Foreskin keratinocyte (primary cell): ENCODE measurements at places on chromosomes 11 and 22. TPM values are rescaled to one million over a fixed set of nuclear protein-coding genes. Genes with fewer than 3 reads are reported as not detected.

- DNase-seq, result no peak
Measured at GRCh38 chr11:70192666-70193410, 10.3 kb upstream of the FADD start.

- no peak for DNase-seq
Measured at GRCh38 chr11:119977881-119978280, 160.0 kb downstream of the TRIM29 start.

The SLC17A6 gene
- not detected in 2 replicates for polyA plus RNA-seq

DNA sequence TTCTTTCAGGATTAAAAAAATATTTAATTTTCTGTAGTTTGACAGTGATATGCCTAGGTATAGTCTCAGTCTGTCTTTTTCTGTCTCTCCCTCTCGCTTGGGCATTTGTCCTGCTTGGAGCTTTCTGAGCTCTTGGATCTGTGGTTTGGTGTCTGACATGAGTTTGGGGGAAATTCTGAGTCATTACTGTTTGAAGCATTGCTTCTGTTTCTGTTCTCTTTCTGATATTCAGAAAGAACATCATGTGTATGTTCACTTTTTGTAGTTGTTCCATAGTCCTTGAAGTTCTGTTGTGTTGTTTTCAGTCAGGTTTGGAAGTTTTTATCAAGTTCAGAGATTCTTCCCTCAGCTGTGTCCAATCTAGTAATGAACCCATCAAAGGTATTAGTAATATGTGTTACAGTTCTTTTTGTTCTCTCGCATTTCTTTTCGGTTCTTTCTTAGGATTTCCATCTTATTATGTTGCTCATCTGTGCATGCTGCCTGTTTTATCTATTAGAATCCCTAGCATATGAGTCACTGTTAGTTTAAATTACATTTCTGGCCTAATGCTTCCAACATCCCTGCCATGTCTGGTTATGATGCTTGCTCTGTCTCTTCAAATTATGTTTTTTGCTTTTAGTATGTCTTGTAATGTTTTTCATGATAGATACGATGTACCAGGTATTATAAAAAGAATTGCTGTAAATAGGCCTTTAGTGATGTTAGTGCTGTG, 48.4 kb downstream of the DDX10 start:
- peak; percentile 13 for DNase-seq

The BATF2 gene
- polyA plus RNA-seq, result 0.35 and 0.36 TPM in 2 replicates

The OR8K3 gene
- not detected in 2 replicates for polyA plus RNA-seq

DNA sequence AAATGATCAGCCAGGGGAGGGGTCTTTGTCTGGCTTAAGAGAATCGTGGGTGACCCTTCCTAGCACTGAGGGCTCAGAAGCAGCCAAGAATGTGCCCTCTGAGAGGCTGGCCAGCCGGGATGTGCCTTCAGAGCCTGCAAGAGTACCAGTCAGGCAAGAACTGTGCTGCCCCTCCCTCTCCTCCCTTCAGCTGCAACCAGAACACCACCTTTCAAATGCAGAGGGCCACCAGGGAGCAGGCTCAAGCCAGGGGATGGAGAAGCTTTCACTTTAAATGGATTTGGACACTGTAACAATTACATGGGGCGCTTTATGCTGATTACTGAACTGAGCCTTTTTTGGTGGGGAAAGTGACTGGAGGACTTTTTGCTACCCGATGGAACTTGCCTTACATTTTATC, 44.9 kb upstream of the TENM4 start:
- DNase-seq, result no peak

GRCh38 chr11:115941481-115941993, 437.3 kb upstream of the CADM1 start:
- DNase-seq, result peak; percentile 83

The OR1S2 gene
- polyA plus RNA-seq, result not detected in 2 replicates

GRCh38 chr11:78190374-78190773, 1.7 kb downstream of the USP35 start:
- no peak for DNase-seq

DNA sequence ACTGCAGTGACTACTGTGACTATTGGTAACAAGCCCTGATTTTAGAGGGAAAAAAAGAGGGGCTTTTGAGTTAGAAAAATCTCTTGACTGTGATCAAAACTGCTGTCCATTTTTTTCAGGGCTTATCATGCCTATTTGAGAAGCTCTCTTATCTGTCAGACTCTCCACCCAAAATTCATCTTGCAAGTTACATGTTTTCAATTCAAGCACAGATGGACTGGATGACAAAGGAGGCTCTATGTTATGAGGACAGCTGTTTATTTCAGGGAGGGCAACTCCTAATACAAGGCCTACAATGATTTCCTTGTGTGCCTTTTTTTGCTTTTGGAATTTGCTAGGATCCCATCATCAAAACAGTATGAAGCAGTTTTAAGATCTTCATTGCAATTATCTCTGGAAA, 35.2 kb upstream of the USP47 start:
- no peak for DNase-seq

GRCh38 chr11:69284081-69284511, 9.9 kb upstream of the MYEOV start:
- DNase-seq, result peak; percentile 58

DNA sequence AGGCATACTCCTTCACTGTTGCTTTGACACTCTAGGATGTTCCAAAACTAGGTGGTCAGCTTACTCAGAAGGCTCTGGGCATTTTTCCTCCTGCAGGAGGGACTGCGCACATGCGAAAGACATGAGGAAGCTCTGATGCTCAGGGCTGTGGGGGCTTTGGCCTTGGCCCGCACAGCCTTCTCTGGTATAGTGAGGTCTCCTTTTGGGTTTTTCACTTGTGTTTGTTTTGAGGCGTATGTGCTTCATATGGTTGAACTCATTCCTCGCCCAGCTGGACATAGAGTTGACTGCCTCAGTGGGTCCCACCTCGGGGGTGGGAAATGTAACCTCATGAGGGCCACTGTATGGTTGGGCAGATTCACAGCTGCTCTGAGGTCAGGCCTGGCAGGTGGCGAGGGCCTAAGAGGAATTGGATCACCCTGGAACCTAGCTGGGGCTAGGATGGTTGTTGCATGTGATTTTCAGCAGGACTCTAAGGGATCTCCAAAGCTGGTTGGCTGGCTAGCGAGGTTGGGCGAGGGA, 63.7 kb downstream of the PTPRJ start:
- no peak for DNase-seq

The NRGN gene
- polyA plus RNA-seq, result 10.6 and 11.1 TPM in 2 replicates

DNA sequence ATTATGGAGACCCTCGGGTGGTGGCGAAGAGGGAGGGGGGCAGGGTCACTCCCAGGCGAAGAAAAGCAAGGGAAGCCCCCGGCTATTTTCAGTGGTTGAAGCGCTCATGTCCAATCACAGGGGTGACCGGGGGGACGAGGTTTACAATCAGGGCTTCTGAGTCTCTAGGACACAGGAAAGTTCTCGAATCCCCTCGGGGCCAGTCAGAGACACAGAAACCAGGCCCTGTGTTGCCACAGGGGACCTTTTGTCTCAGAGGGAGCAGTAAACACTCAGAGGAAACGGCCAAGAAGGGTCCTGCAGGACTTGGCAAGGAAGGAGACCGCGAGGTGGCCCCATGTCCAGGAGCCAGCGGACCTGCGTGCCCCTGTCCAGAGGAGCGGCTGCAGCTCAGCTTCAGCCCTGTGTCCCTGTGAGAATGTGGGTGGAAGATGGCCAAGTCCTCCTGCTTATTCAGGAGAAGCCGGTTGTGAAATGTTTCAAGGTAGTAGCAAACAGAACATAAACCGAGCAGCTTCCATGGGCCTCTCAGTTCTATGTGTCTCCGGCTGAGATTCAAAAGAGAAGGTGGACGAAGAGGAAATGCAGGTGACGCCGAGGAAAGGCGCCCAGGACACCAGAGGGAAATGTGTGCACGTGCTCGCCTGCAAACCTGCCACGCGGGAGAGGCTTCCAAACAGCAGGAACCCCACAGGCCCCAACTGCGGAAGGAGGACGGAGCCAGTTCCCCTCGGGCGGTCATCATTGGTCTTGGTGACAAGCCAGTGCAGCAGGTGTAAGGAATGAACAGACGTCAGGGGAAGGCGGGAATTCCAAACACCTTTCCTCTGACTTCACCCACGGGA, 357.6 kb downstream of the BRD1 start:
- DNase-seq, result no peak

The POTEH gene
- not detected in 2 replicates for polyA plus RNA-seq

DNA sequence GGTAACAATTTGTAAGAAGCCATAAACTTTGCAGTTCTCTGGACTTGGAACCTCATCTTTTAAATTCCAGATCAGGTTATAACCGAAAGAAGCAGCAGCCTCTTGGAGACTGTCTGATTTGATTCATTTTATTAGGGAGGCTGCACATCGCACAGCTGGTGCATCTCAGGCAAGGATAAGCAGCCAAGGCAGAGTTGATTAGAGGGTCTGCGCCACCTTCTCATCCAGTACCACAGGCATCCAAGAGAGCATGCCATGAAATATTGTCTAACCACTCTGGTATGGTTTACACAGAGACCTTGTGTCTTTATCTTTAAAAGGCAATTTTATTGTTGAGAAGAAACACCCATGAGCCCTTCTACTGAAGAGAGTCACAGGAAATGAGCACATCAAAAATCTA, 16.2 kb upstream of the CWF19L2 start:
- DNase-seq, result no peak

DNA sequence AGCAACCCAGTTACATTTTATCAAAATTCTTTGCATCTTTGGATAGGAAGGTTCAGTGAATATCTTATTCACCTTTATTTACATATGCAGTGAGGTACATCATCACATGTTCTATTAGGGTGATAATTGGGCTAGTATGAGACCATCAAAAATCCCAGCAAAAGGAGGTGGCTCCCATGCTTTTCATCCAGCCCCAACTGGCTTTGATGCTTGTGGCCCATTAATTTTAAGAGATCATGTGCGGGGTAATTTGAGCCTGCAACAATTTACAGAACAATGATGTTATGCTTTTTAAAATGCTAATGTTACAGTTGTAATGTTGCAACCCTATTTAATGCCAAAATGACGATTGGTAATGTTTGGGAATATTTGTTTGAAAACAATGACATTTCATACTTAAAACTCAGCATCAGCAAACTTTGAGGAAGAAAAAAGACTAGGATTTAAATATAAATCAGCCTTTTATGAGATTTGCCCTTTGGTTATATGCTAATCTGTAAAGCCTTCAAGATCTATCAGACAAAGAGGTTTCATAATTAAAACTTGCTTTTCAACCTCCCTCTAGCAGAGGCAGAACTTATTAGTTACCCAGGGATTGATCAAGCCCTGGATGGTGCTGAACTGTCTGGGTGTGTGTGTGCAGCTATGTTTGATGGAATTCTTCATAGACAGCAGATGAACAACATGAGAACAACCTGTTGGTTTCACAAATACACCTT, 183.5 kb upstream of the SORL1-AS1 start:
- DNase-seq, result no peak

DNA sequence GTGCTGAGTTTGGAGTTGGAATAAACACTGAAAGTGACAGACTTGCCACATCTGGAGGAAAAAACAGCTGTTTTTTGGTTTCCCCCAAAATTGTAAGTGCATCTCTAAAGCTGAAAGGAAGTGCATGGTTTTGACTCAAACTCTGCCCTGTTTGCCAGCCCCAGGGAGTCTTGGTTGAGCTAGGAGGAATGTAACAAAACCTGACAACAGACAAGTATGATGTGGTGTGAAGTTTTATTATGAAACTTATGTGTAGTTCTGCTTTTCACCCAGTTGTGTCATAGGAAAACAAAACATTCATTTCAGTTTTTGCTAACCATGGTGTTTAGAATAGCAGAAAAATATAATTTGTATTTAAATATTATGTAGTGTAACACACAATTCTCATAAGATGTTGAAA, 31.7 kb upstream of the PDE3B start:
- no peak for DNase-seq

The SAA2 gene
- polyA plus RNA-seq, result 0.26 and 0.72 TPM in 2 replicates

The CCDC15 gene
- polyA plus RNA-seq, result 1.4 and 2.9 TPM in 2 replicates

DNA sequence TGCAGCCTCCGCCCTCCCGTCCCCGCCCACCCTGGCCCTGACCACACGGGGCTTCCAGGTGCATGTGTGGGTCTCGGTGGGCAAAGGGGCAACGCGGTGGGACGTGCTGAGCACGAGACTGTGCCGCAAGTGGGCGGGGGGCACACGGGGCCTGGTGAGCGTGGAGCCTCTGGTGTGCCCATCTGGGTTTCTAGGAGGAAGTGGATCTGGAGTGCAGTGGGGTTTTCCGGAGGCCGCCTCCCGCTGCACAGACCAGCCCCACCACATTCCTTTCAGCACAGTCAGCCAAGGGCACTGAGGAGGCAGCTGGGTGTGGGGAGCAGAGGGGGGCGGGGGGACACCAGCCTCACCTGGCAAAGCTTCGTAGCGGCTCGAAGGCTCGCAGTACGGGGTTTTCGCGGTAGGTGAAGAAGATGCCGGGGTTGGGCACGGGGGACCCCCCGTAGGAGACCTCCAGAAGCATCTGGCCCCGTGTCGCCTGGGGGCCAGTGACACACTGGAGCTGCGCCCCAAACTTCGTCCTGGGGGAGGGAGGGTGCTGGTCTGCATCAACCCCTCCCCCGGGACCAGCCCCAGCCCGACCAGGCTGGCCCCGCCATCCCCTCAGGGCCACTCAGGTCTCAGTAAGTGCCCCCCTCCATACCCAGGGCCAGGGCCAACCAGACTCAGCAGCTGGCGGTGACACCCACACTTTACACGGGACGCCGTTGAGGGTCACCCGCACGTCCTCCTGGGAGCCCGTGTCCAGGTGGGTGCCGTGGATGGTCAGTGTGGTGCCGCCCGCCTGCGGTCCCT, 12.4 kb upstream of the MAPK11 start:
- DNase-seq, result peak; percentile 92
